Stimulated activated CD4-positive, alpha-beta T cell treated with anti-CD3 and anti-CD28 coated beads, TNF-alpha, amount 100 ng/mL, for 1 hour (primary cell): ENCODE measurements at places on chromosomes 7 and 10.

DNA sequence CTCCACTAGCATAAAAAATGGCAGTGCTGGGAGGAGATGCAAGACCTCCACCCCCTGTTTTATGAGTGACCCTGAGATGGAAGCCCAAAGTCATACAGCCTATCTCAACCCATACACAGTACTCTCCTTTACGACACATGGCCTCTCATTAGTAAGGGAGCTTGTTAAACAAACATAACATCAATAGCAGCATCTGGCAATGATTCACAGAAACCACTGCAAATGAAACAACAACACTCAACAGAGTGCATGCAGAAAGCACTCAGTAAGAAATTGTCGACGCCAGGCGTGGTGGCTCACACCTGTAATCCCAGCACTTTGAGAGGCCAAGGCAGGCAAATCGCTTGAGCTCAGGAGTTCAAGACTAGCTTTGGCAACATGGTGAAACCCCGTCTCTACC is 27.5 kb upstream of the FIGNL1 start:
- no peak for DNase-seq

- no peak for DNase-seq
These were observed 92.7 kb downstream of the RSU1 start for GRCh38 chr10:16724509-16724908.

- no peak for DNase-seq
These were observed 124.3 kb downstream of the SKIDA1 start for GRCh38 chr10:21401196-21401595.

- no peak for DNase-seq
These were observed 152.1 kb upstream of the KMT2E start for GRCh38 chr7:104861729-104862390.

- DNase-seq: no peak
These were observed 90.8 kb downstream of the PRLHR start for GRCh38 chr10:118504467-118505205.

- no peak for DNase-seq
These were observed 114.5 kb upstream of the SMIM30 start for GRCh38 chr7:113232885-113233284.
